NCI-H526 treated with DMSO at 0.1 percent for 48 hours (cell line): ENCODE measurements at places on chromosomes 3 and 15.

DNA sequence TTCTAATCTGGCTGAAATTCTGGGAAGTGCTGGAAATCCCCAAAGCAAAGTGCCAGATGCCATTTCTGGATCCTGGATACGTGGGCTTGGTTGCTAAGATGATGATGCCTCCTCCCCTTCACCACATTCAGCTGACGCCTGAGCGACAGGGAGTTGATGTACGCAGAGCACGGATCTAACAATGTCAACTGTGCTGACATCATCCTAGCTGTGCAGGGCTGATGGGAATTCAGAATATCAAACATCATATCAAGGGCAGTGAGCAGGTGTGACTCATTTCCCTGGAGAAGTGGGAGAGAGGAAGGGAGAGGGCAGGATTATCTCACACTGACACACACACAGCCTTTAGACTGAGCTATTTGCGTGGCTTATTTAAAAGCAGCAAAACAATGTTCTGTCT, 92.6 kb upstream of the ZBTB20 start:
- no peak for DNase-seq

DNA sequence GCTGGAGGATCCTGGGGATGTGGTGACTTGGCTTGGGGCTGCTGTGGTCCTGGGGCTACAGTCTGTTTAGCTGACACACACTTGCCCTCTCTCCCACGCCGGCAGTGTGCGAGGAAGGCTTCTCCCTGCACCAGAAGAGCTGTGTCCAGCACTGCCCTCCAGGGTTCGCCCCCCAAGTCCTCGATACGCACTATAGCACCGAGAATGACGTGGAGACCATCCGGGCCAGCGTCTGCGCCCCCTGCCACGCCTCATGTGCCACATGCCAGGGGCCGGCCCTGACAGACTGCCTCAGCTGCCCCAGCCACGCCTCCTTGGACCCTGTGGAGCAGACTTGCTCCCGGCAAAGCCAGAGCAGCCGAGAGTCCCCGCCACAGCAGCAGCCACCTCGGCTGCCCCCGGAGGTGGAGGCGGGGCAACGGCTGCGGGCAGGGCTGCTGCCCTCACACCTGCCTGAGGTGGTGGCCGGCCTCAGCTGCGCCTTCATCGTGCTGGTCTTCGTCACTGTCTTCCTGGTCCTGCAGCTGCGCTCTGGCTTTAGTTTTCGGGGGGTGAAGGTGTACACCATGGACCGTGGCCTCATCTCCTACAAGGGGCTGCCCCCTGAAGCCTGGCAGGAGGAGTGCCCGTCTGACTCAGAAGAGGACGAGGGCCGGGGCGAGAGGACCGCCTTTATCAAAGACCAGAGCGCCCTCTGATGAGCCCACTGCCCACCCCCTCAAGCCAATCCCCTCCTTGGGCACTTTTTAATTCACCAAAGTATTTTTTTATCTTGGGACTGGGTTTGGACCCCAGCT, 2.9 kb upstream of the FES start:
- DNase-seq, result peak; percentile 17

- no peak for DNase-seq
These were observed 294.3 kb downstream of the THSD4 start for GRCh38 chr15:71409541-71409940.

DNA sequence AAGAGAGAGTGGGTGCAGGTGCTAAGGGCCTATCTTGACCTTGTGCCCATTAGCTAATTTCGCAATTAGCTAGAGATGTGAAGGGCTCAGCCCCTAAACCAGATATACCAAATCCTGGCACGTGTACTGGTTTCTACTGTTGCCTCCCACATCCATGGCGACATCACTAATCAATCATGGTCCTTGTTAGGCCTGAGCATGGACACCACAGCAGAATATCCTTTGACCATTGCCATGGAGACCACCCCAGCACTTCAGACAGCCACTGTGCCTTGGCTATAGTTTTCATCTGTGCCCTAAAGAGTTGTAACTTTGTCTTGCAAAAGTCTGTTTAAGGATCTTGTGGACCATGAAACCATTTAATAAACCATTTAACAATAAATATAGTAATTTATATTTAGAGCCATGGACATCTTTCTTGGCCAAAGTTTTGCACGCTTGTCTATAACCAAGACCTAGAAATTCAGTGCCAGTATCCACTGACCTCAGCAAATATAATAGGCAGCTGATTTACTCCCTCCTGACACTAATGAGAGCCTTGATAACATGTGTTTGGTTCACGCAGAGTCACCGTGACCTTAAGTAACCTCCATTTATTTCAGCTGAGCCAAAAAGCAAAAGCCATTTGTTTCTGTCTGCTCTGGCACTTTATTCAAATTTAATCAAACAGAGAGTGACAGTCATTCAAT, 43.4 kb downstream of the COLQ start:
- DNase-seq, result no peak
